ENCODE measurements at places on chromosomes 4 and X.

GRCh38 chr4:61202638-61203435 lies 2.7 kb downstream of the ADGRL3 start:
- no peak for DNase-seq

DNA sequence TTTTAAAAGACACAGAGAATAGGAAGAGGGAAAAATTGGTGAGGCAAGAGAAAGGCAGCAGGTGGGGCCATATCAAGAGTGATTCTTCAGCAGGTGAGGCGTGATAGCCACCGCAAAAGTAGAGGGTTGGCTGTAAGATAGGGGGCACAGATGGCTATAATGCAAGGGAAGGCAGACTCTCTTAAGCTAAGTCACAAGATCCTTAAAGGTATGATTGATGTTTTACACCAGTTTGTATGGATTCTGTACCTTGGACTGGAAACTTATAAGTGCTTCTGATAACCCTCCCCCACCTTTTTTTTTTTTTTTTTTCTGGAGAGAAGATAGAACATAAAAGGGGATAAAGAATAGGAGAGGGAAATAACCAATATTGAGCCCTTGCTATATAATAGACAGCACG lies 40.0 kb downstream of the NSUN7 start:
- no peak for DNase-seq

DNA sequence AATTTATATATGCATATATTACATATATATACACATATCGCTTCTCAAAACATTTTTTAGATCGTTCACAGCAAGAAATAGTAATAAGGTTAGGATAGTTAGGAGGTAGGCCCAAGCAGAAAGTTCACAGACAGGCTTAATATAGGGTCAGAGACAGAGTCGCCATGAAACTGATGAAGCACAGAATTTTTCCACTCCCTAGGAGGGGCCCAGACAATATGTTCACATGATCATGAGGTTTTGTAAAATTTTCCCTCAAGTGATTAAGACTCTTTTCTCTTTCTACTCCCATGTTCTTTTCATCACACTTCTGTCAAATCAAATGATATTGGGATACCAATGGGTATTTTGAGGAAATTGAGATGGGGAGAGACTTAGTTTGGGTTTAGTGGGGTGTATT lies 5.2 kb upstream of the ENAM start:
- no peak for DNase-seq

DNA sequence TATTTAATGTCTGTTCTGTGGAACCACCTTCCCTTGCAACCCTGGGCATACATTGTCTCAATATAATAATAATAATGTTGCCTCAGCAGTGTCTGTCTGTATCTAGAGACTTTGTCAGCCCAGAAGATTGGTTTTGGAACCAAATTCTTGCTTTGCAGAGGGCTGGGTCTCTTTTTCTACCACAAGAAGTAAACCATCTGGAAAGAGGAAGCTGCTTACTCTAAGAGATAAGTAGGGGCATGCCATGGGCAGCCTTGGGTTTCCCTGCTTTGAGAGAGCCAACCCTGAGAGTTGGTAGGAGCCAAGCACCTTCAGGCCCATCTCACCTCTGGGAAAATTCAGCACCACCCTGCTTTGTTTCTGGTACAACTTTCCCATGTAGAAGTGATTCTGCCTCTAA lies 27.0 kb downstream of the TMEM31 start:
- DNase-seq, result no peak

GRCh38 chr4:125049711-125050110 lies 265.0 kb upstream of the FAT4 start:
- DNase-seq, result no peak
